ENCODE measurements at places on chromosomes 7 and 10.
A peak's percentile ranks its signal among the peaks of the same experiment; 100 is the strongest.

GRCh38 chr10:86355571-86356038 lies 11.0 kb downstream of the GRID1 start:
- DNase-seq, result no peak

- DNase-seq, result no peak
These were observed 318.0 kb downstream of the PAXIP1 start for GRCh38 chr7:154684666-154685563.

- no peak for DNase-seq
These were observed 31.3 kb downstream of the PAX2 start for GRCh38 chr10:100776671-100777070.

DNA sequence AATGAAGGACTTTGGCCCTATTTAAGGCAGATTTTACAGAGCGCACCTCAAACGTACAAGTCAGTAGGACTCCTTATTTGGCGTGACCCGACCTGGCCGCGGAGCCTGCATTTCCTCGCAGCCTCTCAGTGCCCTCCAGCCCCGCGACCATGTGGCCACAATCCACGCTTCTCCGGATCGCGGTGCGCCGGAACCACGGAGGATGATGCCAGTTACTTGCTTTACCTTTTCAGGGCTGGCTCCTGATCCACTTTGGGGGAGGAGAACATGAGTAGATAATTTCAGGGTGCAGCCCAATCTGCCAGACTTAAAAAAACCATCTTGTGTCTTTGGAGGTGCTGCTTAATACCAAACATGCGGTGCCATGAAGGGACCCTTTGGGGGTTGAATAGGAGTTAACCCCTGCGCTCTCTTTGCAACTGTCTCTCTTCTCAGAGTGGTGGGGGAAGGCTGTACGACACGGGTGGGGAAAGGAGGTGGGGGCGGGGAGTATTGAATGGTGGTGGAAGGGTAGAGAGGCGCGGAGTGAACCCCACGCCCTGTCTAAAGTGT lies 1.5 kb downstream of the FRAT1 start:
- no peak for DNase-seq

DNA sequence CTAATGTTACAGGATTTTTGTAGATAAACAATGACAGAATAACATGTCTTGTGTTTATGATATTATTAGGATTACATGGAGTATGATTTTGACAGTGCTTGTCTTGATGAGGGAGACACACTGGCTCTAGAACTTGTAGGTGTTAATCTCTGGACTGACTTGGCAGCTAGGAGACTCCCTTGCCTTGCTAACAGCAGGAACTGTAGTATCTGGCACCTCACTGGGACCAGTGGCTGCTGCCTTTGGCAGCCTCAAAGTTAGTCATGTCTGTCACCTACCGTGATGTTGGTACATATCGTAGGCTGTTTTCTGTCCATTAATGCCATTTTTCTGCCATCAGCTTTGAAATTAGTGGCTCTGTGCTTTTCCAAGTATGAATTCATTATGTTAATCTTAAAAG lies 261.5 kb downstream of the CDK14 start:
- no peak for DNase-seq

GRCh38 chr7:43753843-43754242 lies 4.6 kb upstream of the BLVRA start:
- DNase-seq, result no peak

DNA sequence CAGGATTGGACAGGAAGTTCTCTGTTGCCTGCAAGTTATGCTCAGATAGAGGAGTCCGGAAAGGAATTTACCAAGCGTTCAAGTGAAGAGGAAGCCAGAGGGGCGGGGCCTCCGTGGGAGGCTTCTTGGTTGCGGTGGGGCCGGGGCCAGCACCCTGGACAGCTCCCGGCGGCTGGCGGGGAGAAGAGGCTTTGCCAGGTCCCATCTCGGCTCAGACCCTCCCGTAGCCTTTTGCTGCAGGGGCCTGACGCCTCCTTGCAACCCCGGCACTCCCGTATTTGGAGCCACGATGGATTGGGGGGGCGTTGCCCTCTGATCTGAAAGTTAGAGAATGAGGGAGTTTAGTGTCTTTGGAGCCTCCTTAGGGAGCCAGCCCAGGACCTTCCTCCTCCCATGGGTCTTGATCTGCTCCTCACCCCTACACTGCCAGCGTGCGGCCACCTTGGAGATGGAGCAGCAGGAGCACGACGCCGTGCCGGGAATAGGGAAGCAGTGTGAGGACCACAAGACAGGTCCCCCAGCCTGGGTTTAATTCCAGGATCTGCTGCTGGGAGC lies 3.1 kb upstream of the SLC18A3 start:
- peak; percentile 22 for DNase-seq

GRCh38 chr10:64535131-64535867 lies 1014.1 kb downstream of the REEP3 start:
- no peak for DNase-seq

DNA sequence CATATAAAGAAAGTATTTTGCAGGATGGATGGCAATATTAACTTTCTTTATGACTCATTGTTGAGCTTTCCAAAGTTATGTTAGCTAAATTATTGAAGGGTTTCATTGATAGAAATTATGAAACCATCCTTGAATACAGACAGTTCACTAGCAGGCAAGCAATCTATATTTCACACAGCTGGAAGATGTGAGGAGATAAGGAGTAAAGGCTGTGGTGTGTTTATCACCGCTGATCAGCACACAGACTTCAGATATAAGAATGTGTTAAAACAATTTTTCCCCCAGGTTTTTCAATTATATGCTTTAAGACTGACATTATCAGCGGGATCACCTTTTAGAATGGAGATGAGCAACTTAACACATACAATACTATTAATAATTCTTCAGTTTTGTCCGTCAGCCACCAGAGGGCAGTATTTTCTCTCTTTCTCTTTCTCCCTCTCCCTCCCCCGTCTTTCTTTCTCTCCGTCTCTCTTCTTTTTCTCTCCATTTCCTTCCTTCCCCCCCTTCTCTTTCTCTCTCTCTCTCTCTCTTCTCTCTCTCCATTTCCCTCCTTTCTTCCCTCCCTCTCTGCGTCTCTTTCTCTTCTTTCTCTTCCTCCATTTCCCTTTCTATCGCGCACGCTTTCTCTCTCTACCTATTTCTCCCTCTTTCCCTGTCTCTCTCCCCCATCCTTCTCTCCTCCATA lies 62.9 kb upstream of the FAM171A1 start:
- DNase-seq, result peak; percentile 22

DNA sequence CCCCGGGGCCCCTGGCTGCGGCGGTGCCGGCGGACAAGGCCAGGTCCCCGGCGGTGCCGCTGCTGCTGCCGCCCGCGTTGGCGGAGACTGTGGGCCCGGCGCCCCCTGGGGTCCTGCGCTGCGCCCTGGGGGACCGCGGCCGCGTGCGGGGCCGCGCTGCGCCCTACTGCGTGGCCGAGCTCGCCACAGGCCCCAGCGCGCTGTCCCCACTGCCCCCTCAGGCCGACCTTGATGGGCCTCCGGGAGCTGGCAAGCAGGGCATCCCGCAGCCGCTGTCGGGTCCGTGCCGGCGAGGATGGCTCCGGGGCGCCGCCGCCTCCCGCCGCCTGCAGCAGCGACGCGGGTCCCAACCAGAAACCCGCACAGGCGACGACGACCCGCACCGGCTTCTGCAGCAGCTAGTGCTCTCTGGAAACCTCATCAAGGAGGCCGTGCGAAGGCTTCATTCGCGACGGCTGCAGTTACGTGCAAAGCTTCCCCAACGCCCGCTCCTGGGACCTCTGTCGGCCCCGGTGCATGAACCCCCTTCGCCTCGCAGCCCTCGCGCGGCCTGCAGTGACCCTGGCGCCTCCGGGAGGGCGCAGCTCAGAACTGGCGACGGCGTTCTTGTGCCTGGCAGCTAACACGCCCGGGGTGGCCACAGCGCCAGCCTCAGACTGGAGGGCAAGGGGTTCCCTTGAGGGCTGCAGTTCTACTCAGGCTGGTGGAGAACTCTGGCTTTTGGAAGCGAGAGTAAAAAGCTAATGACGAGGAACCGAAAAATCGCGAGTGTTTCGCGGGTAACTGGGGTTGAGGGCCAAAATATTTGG lies 804 bp downstream of the FRAT1 start:
- DNase-seq, result peak; percentile 48

DNA sequence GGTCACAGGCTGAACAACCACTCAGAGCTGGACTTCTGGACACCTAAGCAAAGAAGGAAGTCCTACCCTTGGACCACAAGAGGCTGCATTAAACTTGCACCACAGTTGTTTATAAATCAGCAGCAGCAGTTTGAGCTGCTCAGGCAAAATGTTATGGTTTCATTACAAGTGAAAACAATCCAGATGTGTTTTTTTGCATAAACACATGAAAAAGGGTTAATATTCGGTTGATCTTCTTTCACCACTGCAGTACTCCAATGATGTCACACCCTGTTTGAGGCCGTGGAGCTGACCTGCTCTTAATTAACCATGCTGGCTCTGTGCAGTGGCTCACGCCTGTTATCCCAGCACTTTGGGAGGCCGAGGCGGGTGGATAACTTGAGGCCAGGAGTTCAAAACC lies 490.8 kb upstream of the CELF2 start:
- DNase-seq, result no peak

DNA sequence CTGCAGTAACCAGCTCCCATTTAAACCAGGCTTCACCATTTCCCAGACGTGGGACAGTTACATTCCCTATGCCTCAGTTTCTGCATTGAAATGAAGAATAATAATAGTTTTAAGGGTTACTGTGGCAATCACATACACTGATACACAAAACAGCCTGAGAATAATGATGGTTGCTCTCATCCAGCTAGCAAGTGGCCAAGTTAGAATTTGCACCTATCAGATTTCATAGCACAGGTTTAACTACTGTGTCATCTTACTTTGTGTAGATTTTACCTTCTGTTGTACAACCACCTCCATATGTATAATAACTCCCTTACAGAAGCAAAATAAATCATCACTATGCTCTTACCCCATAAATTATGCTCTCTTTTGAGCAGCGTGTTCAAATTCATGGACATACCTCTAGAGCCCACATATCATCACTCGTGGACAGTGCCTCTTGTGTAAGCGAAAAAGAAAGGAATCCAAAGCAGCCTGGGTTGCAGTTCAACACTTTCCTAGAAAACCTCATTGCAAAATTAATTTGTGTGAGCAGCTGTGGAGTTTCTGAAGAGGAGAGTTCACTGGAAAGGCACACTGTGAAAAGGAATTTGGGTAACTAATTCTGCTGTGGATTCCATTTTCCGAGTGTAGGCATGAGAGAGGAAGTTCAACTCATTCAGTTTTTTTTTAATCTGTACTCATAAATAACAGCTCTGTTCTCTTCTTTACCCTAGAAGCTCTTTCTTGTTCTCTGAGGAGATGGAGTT lies 492.5 kb downstream of the ARL4A start:
- DNase-seq, result no peak

GRCh38 chr10:1572519-1573333 lies 164.6 kb downstream of the ADARB2 start:
- no peak for DNase-seq

GRCh38 chr10:68756246-68756645 lies 35.2 kb downstream of the CCAR1 start:
- DNase-seq, result no peak

DNA sequence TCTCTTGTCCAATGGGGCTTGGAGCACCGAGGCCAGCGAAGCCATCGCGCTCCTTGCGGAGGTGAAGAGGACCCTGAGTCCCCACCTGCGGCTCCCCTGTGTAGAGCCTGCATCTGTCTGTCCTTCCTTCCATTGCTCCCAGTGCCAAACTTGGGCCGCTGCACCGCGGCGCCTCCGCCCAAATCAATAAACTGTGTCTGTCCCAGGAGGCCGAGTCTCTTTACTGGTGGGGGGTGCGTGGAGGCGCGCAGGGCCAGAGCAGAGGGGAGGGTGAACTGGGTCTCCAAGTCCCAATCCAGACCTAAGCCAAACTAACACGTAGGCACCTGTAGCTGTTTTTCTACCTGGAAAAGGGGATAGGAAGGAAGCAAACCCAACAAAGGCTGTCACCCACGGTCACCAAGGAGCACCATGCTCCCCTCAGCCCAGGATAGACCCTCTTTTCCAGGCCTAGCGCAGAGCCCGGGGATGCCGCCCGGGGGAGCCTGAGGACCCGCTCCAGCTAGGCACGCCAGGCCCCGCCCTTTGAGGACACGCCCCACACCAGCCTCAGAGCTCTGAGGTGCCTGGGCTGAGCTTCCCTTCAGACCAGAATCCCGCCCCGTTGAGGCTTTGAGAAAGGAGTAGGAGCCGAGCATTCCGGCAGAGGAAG lies 1.2 kb upstream of the CHAT start:
- no peak for DNase-seq

DNA sequence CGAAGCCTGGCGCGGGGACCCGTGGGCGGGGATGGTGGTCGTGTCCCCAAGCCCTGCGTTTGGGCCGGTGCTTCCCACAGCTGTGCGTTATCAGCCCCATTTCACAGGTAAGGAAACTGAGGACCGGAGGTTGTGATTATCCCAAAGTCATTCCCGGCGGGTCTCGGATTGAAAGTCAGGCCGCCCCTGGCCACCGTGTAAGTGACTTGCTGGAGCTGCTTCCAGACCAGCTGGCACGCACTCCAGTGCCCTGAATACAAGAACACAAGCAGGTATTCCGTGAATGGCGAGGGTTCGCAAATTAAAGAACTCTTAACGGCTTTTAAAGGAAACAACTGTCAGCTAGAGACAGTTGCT lies 675 bp upstream of the ATE1 start:
- DNase-seq, result no peak

DNA sequence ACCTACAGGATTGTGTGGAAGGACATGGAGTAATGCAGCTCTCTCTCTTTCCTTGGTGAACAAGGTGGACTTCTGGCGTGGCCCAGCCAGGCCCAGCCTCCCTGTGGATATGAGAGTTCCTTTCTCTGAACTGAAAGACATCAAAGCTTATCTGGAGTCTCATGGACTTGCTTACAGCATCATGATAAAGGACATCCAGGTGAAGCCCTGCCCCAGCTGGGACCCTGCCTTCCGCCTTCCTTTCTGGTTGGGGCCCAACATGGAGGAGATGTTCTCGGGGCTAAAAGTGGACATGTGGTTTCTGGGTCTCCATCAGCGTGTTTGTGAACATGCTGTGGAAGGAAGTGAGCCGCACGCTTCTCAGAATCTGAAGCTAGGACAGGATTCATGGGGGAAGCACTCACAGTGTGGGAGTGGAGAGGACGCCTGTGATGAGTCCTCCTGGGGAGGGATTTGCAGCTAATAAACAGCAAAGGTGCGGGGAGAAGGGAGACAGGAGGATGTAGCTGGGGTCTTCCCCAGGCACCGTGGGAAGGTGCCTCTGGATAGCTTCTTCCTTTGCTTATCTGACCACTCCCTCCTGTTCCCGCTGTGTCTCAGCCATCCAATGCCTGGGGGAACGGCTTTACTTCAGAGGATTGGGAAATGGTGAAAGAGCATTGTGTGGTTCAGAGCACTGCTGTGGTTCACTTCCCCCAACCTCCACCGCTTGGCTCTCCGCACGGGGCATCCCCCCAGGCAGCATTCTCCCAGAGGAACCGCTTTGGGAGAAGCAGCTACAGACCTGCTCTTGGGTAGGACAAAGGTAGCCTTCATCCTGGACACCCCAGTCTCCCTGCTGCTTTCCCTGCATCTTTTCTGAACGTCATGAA lies 5.5 kb downstream of the CPA5 start:
- no peak for DNase-seq

DNA sequence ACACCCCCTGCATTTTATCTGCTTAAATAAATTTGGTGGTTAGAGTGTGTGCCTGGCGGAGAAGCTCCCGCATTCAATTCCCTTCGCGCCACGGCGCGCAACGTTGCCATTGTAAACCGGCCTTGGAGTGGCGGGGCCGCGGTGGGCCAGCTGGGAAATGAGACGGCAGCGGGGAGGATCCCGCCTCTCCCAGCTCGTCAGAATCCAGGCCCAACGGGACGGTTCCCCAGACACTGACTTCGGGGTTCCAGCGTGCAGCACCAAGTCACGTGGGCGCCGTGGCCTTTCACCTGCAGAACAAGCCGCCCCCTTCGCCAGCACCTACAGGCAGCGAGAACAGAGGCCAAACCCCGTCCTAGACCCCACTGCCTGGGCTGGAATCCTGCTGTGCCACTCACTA lies 103.4 kb downstream of the GRID1 start:
- no peak for DNase-seq
